Stimulated activated naive B cell treated with anti-CD40 and anti-IgM and Interleukin-4, amounts not matched to agents 10 μg/mL and 1 μg/mL and 100 μg/mL, for 72 hours (primary cell): ENCODE measurements at places on chromosomes 4 and X.

DNA sequence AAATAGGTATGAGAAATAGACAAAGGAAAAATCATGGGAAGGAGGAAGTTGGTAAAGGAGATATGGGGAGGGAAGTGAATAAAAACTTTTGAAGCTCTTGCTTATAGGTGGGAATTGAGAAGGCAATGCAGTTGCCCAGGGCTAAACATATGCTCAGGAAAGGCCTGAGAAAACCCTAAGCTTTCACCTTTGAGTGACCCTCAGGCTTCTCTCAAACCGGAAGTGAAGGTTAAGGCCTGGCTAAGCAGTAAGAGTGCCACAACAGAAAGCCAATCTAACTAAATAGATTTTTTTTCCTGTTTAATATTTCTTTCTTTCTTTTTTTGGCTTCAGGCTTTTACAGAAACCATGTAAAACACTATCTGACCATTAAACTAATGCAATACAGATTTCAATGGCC lies 69.5 kb upstream of the GABRA3 start:
- no peak overlapping the region for H3K4me3 ChIP-seq
- no peaks in the 10 kb centered on the region for H3K36me3 ChIP-seq
- no peaks in the 10 kb centered on the region for H3K27me3 ChIP-seq
- no peak for DNase-seq
- no peaks in the 10 kb centered on the region for H3K4me1 ChIP-seq
- no peak overlapping the region for H3K27ac ChIP-seq

DNA sequence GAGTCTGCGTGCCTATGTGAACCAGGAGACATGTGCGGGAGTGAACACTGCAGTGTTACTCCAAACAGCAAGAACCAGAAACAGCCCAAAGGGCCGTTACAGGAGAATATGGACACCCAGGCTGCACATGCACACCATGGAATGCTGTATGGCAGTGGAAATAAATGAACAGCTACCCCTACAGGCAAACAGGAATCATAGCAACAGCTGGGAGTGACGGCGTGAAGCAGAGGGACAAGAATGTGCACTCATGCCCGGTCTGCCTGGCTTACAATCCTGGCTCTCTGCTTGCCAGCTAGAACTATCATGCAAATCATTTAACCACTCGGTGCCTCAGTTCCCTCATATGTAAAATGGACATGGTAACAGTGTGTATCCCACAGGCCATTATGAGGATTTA lies 16.6 kb downstream of the GPKOW start:
- no peak for DNase-seq
- peaks cover 4% of the 10 kb centered on the region for H3K4me1 ChIP-seq
- no peak overlapping the region for H3K4me3 ChIP-seq
- no peak overlapping the region for H3K27ac ChIP-seq

GRCh38 chr4:73707269-73707875 lies 33.0 kb upstream of the CXCL8 start:
- peaks cover 9% of the 10 kb centered on the region for H3K27me3 ChIP-seq
- H3K27ac ChIP-seq: no peak overlapping the region
- H3K4me3 ChIP-seq: no peak overlapping the region
- no peaks in the 10 kb centered on the region for H3K36me3 ChIP-seq
- H3K4me1 ChIP-seq: no peaks in the 10 kb centered on the region
- no peak for DNase-seq

GRCh38 chr4:4971796-4972195 lies 47.5 kb downstream of the CYTL1 start:
- H3K4me1 ChIP-seq: no peaks in the 10 kb centered on the region
- H3K27ac ChIP-seq: no peak overlapping the region
- DNase-seq: no peak
- no peak overlapping the region for H3K4me3 ChIP-seq

GRCh38 chrX:69496183-69496582 lies 7.9 kb upstream of the NALF2 start:
- H3K4me1 ChIP-seq: peaks cover 2% of the 10 kb centered on the region
- H3K36me3 ChIP-seq: no peaks in the 10 kb centered on the region
- H3K4me3 ChIP-seq: no peak overlapping the region
- DNase-seq: no peak

- no peak overlapping the region for H3K27ac ChIP-seq
- DNase-seq: no peak
- peaks cover 30% of the 10 kb centered on the region for H3K4me1 ChIP-seq
- H3K36me3 ChIP-seq: peaks cover 4% of the 10 kb centered on the region
- no peak overlapping the region for H3K4me3 ChIP-seq
Observed at GRCh38 chrX:118978451-118978850, 4.0 kb downstream of the LONRF3 start.

DNA sequence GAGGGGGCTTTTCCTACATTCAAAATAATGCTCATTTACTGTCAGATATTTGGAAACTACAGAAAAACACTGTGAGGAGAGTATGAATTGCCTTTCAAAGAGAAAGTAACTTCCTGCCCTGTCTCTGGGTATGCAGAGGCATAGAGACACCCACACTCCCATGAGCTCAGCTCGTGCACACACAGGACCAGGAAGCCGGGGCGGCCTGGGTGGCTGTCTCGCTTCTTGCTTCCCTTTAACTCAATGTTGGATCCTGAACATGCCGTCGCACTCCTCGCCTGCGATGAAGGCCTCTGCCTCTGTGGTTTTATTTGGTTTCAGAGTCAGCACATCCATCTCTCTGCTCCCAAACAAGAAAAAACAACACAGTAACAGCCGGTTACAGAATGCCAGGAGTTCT lies 40.1 kb upstream of the GPR78 start:
- H3K27ac ChIP-seq: no peak overlapping the region
- H3K36me3 ChIP-seq: peaks cover 1% of the 10 kb centered on the region
- no peaks in the 10 kb centered on the region for H3K4me1 ChIP-seq
- no peaks in the 10 kb centered on the region for H3K27me3 ChIP-seq
- DNase-seq: no peak

GRCh38 chrX:121456315-121456714 lies 408.9 kb downstream of the GLUD2 start:
- no peaks in the 10 kb centered on the region for H3K4me1 ChIP-seq
- no peak overlapping the region for H3K4me3 ChIP-seq
- H3K36me3 ChIP-seq: no peaks in the 10 kb centered on the region

DNA sequence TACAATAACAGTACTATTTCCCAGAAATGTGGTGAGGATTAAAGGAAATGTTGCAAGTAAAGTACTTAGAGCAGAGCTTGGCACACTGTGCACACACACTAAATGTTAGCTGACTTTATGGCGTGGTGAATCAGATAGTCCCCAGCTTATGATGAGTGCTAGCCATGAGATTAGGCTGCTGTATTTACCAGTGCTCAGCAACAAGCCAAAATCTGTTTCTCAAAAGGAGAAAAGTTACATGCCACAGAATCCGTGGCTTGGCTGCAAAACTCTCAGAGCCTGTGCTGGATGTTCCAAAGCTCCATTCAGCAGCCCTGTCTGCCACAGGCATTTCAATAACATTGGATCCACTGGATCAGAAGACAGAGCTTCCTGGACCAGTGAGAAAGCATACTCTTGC lies 12.8 kb upstream of the STBD1 start:
- peaks cover 5% of the 10 kb centered on the region for H3K36me3 ChIP-seq
- H3K27ac ChIP-seq: no peak overlapping the region
- H3K27me3 ChIP-seq: peaks cover 20% of the 10 kb centered on the region
- no peaks in the 10 kb centered on the region for H3K4me1 ChIP-seq

GRCh38 chr4:152172146-152172545 lies 363.7 kb downstream of the FBXW7 start:
- H3K4me1 ChIP-seq: no peaks in the 10 kb centered on the region
- H3K36me3 ChIP-seq: no peaks in the 10 kb centered on the region
- no peak for DNase-seq
- no peak overlapping the region for H3K4me3 ChIP-seq

- no peak overlapping the region for H3K27ac ChIP-seq
- no peaks in the 10 kb centered on the region for H3K4me1 ChIP-seq
- H3K27me3 ChIP-seq: peaks cover 6% of the 10 kb centered on the region
- DNase-seq: no peak
- no peaks in the 10 kb centered on the region for H3K36me3 ChIP-seq
- H3K4me3 ChIP-seq: no peak overlapping the region
Observed at GRCh38 chr4:113335746-113336145, 286.3 kb downstream of the ANK2 start.
